ENCODE measurements at places on chromosomes 2 and 18.

DNA sequence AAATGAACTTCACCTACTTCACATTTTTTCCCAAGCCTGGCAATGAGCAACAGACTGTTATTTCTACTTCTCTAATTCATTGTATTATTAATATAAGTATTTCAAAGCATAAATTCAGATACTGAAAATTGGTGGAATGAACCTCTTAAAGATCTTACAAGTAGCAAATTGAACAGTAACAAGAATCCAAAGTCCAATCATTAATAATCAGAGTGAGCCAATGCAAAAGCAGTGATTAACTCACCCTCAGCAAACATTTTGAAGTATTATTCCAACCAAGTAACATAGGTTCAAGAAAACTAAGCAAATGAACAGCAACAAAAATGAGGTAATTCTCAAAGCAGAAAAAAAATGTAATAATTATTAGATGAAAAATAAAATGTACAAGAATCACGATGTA, 288.1 kb upstream of the ZC3H15 start:
- no peak for DNase-seq

DNA sequence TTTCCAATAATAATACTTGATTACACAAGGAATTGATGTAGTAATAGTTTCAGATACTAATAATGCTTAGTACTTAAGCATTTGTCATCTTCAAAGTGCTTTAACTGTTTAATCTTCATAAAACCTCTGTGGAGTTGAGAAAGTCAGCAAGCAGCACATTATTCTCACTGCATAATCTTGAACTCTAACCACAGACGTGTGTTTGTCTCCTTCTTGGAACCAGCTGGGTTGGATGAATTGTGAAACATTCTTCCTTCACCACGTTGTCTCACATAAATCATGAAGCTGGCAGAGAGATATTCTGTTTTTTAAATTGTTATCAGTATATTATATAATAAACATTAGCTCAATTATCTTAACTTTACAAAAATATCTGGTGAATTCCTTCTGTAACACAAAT, 55.1 kb upstream of the LDAH start:
- no peak for DNase-seq

- DNase-seq, result no peak
These were observed 134.4 kb upstream of the TPO start for GRCh38 chr2:1278861-1279260.

GRCh38 chr2:620004-620403, 57.2 kb downstream of the TMEM18 start:
- no peak for DNase-seq

DNA sequence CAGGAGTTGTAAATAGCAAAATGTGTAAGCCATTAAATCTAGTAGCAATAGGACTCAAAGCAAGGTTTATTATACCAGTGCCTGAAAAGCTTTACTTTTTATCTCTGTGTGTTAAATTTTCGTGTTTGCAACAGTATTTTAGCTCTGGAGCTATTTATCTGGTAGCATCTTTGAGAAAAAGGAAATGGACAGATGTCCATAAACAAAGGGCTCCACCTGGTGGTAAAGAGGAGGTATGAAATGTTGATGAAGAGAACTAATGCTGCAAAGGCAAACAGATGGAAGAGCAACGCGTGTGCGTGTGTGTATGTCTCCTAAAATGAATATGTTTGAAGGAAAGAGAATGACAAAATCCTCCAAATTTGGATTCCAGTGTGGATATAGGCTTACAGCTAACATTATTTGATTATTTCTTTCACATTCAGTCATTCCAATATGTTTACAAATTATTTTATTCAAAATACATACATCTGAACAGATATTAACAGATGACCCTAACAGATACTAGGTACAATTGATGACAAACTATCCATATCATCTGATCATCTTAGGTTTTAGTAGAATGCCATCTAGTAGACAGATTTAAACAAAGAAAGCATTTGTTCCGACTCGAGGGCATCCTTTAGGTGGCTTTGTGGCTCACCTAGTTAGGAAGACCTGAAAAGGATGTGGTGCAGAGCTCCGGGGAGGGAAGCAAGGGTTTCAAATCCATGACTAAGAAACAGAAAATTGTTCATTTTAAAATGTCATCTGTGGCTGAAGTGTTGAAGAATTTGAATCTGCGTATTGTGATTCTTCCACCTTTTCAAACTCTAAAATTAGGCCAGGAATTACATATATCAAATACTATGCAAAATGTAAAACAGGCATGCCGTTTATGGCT, 383.3 kb downstream of the MTX2 start:
- DNase-seq, result no peak

DNA sequence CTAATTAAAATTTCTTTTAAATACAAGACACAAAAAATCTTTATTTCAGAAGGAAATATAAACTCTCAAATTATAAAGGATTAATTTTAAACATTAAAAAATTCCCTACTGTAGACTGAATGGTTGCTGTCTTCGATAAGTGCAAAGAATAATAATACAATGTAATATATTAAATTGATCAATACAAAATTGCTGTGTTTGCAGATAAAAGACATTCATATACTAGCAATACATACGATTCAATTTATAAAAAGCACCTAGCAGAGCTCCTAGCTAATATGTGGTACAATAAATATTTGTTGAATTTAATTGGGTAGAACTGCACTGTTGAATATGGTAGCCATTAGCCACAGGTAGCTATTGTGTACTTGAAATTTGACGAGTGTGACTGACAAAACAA, 6.6 kb downstream of the ZSWIM2 start:
- no peak for DNase-seq

GRCh38 chr2:173254659-173255058, 100.0 kb upstream of the CDCA7 start:
- DNase-seq, result no peak

GRCh38 chr18:61203151-61203550, 130.1 kb upstream of the CDH20 start:
- no peak for DNase-seq

GRCh38 chr18:709771-710170, 2.7 kb downstream of the ENOSF1 start:
- DNase-seq, result no peak

- no peak for DNase-seq
These were observed 54.6 kb upstream of the ADAM23 start for GRCh38 chr2:206388698-206389097.

- DNase-seq, result no peak
These were observed 76.3 kb upstream of the WIPF1 start for GRCh38 chr2:174673876-174674275.

- no peak for DNase-seq
These were observed 341.6 kb downstream of the RIT2 start for GRCh38 chr18:42773870-42774269.

GRCh38 chr2:43493954-43494353, 101.9 kb downstream of the THADA start:
- DNase-seq, result no peak

- no peak for DNase-seq
These were observed 2.5 kb upstream of the IL36RN start for GRCh38 chr2:113056521-113056920.

DNA sequence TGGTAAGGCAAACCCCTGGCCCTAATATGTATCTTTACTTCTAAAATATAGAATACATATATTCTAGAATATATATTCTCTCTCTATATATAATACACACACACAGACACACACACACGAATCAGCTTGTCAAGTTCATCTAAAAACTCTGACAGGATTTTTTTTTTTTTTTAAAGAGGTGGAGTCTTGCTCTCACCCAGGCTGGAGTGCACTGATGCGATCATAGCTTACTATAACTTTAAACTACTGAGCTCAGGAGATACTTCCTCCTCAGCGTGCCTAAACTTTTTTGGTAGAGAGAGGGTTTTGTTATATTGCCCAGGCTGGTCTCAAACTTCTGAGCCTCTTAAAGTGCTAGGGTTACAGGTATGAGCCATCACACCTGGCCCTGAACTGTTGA, 45.2 kb downstream of the DOK1 start:
- DNase-seq, result no peak

- DNase-seq, result no peak
These were observed 559.8 kb upstream of the REG3G start for GRCh38 chr2:78465707-78466106.

DNA sequence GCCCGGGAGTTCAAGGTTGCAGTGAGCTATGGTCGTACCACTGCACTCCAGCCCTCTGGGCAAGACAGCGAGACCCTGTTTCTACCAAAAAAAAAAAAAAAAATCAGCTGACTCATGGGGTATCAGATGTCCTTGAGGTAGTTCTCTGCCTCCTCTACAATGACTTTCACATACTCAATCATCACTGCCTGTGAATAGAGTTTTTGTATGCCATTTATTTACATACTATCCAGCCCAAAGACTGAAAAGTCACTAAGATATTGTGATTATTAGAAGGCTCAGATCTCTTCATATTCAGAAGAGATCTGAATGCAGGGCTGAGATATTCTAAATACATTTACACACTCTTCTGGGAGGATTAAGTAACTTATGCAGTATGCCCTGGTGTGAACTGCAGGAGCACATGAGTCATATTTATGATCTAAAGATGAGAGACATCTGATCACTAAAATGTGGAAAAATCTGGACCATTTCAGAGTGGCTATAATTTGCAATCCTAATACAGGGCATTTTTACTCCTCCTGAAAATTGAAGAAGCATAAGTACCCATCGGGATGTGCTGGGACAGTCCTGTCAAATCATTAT, 38.9 kb downstream of the KLF7 start:
- DNase-seq, result no peak

DNA sequence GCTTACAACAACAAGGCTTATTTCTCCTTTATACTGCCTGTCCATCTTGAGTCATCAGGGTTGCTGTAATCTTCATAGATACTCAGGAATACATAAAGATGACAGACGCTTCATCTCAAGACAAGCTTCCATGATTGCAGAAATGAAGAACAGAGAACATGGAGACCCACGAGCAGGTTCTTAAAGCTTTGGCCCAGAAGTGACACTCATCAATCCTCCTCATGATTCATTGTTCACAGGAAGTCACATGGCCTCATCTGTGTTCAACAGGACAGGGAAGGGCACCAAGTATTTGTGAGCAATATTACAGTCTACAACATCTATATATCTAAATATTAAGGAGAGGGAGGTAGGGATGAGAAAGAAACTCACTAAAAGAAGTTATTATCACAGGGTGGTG, 36.5 kb upstream of the PGAP1 start:
- DNase-seq, result no peak

DNA sequence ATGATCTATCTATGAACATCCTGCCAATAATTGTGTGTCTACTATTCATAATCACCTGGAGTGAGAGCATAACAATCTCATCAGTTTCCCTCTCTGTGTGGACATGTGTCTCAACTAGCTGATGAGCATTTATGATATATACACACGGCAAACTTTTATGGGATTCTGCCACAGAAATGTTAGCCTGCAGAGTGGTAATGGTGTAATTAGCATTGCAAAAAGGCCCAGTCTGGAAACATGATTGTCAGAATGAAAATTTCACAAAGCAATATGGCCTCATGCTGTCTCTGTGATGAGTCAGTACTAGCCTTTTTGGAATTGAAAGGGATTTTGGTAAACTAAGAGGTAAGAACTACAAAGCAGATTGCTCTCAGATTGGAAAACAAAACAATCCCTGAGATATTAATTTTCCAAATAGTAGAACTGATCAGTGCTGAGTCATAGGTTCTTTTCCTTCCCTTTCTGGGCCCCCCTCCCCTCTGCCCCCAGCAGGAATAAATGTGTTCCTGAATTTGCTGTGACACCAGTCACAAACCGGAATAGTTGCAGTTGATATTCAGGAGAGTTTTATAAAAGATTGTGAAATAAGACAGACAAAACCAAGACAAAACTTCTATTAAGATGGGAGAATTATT, 189.2 kb downstream of the OSR1 start:
- DNase-seq, result no peak

GRCh38 chr2:204004912-204005311, 68.3 kb downstream of the ICOS start:
- no peak for DNase-seq

DNA sequence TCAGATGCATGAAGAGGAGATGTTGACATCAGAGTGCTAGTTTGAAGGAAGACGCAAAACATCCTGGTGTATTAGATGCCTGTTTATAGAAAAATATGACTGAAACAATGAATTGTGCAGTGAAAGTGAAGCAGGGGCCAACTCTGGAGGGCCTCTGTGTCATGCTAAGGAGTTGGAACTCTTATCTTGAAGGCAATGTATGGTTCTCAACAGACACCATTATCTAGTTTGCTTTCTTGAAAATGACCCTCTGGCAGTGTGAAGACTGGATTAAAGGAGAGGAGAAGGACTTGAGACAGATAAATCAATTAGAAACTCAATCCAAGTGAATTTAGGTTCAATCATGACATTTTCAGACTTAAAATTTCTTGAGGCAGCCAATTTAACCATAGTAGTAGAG, 63.1 kb downstream of the ITGA4 start:
- no peak for DNase-seq

GRCh38 chr2:25073025-25073424, 31.1 kb downstream of the EFR3B start:
- no peak for DNase-seq

DNA sequence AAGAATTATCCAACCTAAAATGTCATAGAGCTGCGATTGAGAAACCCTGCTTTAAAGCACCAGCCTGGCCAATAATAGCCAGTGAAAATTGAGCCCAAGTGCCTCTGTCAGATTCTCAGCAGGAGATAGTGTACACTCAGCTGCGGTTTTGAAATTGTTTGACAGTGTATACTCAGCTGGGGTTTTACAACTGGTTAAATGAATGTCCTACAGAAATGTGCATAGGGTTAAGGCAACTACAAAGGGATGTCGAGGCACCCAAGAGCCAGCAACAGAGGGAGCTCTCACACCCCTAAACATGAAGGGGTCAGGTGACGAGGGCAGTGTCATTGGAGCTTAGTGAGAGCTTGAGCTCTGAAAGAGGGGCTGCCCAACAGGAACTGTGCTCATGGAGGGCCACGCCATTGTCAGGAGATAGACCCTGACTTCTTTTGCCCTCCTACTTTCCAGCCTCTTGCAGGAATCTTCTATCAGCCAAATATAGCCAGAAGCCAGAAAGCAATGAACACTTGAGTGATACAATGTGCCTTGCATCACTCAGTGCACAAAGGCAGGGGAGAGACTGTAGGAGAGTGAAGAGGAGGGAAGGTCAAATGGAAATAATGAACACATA, 15.1 kb downstream of the ACTG2 start:
- DNase-seq, result no peak

GRCh38 chr18:32383050-32383819, 87.4 kb downstream of the GAREM1 start:
- DNase-seq, result no peak

DNA sequence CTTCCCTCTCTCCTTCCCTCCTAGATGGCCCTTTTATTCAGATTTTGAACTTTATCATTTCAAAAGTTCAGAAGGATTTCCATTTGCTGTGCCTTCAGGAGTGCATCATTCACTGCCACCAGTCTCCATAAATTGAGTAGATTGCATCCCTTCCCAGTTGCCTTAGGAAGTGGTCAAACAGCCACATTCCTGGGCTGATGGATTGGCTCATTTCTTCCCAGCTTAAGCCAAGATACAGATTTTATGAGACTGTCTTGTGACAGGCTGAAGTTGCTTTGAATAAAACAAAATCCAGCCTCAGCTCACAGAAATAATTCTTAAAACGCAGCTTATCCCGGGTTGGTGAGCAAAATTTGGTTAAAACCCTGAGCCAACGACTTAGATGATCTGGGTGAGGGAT, 9.8 kb downstream of the NRP2 start:
- no peak for DNase-seq
